NCI-H446 (cell line): ENCODE measurements at places on chromosomes 3 and 15.

GRCh38 chr3:64046996-64047594, 23.8 kb upstream of the PSMD6 start:
- no peak for DNase-seq

DNA sequence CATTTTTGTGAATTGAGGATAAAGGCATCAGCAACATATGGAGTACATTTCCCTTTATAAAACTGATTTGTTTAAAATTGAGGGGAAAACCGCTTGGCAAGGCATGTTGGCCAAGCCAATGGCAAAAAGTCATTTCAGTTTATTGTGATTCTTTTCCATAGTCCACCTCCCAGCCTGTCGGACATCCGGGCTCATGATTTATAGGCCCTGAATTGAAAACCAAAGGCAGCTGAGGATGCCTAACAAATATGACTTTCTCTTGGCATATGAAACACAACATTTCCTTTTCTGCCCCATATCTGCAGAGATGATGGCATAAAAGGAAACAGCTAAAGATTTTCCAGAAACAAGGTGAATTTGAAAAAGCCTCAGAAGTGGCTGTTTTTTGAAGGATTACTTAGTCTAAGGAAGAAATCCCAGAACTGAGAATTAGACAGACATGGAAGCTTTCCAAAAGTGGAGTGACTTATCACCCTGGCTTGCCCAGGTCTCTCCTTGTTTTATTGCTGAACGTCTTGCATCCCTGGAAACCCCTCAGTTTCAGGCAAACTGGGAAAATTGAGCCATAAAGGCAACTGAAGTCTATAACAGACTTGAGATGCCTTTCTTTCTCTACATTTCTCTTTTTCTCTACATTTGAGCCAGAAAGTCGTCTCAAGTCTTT, 74.0 kb downstream of the COL8A1 start:
- DNase-seq = no peak

- DNase-seq = no peak
Measured at GRCh38 chr3:153704115-153704514, 417.1 kb upstream of the ARHGEF26 start.

DNA sequence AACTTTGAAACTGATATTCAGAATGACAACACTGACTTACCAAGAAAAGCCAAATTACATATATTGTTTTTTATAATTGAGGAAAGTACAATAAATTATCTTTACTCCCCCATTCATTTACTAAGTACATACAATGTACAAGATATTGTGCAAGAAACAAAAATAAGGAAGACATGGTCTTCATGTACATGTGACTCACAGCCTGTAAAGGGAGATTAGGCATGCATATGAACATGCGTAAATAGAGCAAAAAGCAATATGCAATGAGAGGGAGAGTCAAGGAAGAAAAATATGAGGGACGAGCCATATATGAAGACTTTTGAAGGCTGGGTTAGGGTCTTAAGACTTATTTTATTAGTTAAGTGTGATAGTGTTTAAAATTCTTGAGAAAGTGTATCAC, 258.4 kb downstream of the GBE1 start:
- no peak for DNase-seq

DNA sequence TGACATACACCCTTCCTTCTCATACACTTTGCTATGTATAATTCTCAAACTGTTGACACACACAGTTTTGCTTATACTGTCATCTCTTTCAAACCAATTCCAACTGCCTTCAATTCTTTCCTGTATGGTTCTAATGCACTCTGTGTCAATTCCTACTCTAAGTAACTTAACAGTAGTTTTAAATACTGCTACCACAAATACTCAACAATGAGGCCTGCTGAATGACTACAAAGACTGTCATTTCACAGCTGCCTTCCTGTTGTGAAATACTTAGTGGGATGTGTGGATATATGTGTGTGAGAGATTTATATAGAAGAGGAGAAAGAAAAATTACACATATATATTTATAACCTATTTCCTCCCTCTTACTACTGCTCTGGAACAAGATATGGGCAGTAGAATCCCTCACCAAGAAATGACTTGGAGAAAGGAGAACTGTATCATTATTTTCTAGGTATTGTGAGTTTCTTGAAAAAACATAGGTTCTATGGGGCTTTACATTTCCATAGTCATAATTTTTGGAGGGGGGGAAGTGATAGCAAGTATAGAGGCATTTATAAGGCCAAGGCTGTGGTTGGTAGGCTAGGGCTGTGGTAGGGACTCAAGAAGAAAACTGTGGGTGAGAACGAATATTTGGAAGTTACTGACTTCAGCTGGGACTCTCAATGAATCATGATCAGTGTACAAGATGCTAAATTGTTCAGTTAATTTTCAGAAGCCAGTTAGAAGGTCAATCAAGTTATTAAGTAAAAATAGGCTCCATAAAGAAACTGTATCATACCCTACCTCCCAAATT, 88.7 kb downstream of the ANKRD28 start:
- no peak for DNase-seq

- DNase-seq = no peak
Measured at GRCh38 chr3:57421336-57421735, 122.8 kb downstream of the DNAH12 start.

- no peak for DNase-seq
Measured at GRCh38 chr3:115996420-115997108, 373.3 kb downstream of the GAP43 start.

DNA sequence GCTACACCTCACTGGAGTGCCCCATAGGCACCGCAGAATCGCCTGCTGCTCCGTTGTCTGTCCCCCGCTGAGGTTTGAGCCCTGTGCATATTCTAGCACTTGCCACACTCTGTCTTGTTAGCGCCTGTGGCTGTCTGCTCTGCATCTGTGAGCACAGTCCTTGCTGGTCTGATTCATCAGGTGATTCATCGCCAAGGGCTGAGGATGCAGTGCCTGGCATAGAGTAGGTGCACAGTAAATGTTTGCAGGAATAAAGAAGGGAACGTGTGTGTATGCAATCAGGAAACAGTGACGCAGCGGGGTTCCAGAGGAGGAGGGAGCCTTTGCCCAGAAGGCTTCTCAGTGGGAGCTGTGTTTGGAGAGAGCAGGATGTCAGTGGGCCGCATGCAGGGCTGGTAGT, 124.0 kb upstream of the PLXNA1 start:
- no peak for DNase-seq

GRCh38 chr3:41120460-41120859, 78.8 kb upstream of the CTNNB1 start:
- DNase-seq = no peak

GRCh38 chr3:66239513-66240123, 18.8 kb downstream of the SLC25A26 start:
- no peak for DNase-seq

DNA sequence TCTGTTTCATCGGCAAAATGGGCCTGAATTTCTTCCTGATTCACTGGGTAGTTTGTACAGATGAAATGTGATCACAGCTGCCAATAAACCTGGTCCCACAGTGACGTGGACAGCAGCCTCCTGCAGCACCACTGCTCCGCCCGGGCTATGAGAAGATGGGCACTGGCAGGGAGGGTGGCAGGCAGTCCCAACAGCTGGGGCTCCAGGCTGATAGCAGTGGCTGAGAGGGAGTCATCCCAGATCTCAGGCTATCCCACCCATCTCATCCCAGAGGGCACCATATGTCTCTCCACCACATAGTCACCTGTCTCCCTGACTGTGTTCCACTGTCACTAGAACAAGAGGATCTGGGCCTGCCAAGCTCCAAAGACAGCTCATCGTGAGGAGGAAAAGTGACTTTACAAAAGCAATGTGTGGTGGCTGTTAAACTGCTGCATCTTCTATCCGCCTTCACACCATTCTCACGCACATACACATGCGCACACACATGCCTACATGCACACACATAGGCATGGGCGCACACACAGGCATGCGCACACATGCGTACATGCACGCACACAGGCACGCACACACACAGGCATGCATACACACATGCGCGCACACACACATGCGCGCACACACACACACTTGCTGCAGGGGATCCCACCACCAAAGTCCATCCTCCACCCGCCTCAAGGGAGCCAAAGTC, 46.2 kb downstream of the RGMA start:
- no peak for DNase-seq

DNA sequence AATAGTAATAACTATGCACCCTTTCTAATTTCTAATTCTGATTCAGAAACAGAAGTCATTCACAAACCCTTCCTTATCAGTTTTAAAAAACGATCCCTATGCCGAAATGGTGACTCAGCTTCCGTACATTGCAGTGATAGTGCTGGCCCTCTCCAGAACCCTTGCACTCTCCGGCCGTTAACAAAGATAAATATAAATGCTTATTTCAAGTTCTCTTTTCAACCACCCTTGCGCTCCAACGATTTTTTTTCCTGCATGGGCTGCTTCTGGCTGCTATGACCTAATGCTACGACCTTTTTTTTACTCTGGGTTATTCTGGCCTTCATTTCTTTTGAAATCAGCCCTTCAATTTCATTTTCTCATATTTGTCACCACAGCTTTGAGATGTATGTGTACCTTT, 646.2 kb downstream of the NTRK3 start:
- DNase-seq = no peak

DNA sequence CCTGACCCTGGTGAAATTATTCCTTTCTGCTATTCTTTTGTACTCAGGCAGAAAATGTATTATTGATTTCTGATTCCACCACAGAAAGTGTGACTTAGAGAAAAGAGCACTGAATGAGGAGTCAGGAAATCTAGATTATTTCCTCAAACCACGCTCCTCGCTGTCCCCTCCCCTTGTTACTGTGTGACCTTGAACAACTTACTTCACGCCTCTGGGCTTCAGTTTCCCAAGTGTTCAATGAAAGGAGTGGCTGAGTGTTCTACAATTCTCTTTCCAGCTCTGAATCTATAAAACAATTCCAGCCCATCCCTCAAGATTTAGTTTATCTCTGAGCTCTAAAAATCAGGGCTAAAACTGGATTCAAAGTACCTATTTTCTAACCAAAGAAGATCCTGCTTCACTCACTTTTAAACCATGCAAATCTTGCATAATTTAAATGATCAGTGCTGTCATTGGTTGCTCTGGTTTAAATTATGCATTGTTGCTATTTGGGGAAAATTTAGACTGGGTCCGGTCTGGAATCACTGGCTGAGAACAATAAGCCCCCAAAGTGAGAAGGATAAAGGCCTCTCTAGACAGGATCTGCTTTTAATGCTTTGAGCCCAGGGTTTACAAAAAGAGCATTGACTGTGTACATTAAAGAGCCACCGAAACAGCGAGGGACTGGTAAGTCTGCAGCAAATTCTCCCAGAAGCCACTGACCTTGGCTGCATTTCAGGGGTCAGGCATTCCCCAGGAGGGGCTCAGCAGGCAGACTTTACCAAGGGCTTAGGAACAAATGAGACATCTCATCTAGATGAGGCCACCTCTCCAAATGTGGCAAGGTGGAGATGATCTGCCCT, 3.2 kb downstream of the TNIK start:
- DNase-seq = no peak

DNA sequence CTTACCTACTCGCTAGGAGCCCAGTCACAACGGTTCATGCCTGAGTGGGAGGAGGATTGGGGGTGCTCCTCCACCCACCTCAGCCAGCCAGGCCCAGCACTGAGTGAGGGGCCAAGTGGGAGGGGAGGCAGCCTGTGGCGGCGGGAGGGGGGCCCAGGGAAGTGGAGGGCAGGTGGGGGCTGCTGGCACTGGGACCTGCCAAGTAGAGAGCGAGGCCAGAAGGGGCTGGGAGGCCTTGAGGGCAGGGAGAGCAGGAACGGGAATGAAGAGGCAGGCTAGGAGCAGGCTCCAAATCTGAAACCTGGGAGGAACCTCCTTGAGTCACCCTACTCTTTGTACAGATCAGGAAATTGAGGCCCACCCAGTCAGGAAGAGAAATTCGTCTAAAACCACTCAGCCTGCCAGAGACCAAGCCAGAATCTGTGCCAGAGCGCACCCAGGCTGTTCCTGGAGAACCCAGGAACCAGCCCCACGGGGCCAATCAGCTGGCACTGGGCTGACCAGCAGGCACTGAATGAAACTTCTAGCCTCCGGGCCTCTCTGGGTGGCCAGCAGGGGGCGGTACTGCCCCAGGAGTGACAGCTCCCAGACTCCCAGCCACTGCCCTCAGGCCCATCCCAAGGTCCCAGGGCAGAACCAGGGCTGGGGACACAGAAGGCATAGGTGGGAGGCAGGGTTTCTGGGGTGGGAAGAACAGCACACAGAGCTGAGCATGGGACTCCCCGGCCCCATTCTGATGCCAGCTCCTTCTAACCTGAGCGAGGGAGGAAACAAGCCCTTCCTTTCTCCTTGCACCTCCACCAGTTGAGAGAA, 14.8 kb upstream of the CYP11A1 start:
- peak; percentile 17 for DNase-seq

GRCh38 chr15:48653913-48654670, 8.6 kb upstream of the FBN1 start:
- DNase-seq = no peak

DNA sequence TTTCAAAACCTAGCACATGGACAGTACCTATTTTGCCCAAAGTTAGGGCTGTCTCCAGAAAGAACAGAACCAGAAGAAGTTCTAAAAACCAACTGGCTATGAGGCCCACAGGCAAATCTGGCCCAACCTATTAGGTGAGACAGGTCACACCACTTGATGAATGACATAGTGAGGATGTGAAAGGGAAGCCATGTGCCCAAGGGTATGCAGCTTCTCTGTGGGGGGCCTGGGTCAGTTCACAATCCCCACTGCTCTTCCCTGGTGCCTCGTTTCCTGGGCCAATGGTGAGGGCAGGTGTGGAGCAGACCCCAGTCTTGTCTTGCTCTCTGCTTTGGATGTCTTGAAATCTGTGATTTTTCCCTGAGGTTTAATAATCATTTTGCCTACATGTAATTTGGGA, 8.9 kb downstream of the INSYN1 start:
- no peak for DNase-seq

GRCh38 chr3:78912687-78913086, 855.1 kb downstream of the ROBO1 start:
- DNase-seq = no peak

DNA sequence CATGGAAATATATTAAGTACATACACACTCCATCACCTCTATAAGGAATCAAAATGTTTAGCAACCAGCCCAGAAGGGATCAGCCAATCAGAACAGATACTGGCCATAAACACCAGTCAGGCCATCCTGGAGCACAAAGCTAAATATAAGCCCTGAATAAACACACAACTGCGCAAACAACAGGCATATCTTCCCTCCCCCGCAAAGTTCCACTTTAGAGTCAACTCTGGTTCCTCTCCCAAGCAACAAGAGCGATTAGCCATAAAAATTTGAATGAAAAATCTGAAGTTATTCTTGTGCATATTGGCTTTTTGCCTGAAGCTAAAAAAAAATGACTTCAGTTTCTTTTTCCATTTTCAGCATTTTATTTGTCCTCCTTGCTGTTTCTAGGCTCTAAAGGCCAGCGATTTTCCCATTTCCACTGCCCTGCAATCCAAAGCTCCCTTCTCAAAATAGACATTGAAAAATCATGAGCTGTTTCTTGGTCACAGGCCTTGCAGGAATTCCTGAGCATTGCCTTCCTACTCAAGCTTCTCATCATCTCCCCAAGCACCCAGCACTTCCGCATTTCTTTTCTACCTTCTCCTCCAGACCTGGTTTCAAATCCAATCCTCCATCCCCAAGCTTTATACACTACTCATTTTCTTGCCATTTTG, 247.9 kb downstream of the ZMAT3 start:
- no peak for DNase-seq

DNA sequence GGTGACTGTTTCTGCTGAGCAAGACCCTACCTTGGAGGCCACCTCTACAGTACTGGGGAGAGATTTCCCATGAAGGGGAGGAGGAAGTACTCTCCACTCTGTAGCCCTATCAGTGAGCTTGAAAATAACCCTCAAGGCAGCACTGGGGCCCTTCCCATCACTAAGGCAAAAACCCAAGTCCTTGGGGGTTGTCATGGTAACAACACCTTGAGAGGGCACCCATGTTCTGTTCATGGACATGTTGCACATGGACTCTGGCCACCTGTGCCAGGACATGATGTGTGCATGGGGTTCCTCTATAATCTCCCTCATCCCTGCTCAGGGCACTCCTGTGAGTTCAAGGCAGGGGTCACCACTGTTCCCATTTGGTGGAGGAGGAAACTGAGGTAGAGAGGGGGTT, 10.9 kb upstream of the CDC25A start:
- DNase-seq = no peak
